Left cardiac atrium (tissue), 4 donors: ENCODE measurements at places on chromosomes 5 and 9. TPM values are rescaled to one million over a fixed set of nuclear protein-coding genes. Genes with fewer than 3 reads are reported as not detected.

DNA sequence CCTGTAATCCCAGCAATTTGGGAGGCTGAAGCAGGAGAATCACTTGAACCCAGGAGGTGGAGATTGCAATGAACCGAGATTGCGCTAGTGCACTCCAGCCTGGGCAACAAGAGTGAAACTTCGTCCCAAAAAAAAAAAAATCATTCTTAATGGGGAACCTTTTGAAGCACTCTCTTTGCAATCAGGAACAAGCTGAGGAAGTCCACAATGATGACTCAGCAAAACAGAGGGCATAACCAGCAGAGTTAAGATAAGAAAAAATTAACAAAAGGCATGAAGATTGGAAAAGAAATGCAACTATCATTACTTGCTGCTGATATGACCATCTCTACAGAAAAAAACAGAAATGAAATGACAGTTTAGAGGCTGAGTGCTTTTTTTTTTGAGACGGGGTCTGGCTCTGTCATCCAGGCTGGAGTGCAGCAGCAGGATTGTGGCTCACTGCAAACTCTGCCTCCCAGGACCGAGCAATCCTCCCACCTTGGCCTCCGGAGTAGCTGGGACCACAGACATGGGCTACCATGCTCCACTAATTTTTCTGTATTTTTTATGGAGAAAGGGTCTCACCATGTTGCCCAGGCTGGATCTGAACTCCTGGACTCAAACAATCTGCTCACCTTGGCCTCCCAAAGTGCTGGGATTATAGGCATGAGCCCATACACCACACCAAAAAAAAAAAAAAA, 88.0 kb downstream of the FNBP1 start:
- no peak for DNase-seq

DNA sequence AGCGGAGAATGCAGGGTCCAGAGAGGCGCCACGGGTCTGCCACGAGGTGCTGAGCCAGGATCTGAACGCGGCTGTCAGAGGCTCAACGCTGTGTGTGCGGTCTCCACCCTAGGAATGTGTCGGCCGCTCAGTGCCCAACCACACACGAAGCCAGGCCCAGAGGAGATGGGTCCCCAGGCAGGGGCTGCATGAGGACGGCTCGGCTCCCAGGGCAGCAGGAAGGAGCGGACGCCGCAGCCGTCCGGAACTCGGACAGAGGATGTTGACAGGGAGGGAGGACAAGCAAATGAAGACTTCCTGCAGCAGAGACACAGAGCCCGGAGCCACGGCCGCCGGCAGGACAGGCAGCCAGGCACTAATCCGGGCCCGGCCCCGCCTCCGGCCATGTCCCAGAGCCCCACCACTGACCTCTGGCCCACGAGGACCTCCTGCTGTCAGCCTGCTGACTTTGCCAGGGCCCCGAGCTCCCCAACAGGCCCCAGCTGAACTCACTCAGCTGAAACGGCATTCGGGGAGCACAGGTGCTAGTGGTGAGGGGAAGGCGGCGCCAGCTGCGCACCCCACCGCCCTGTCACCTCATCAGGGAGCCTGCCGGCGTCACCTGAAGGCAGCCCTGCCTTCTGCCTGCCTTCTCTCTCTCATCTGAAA, 12.7 kb downstream of the VAV2 start:
- peak; percentile 61 for DNase-seq

- DNase-seq, result no peak
Observed at GRCh38 chr9:128159522-128159783, 612 bp upstream of the BBLN start.

- no peak for DNase-seq
Observed at GRCh38 chr9:116337015-116337414, 183.4 kb downstream of the PAPPA start.

DNA sequence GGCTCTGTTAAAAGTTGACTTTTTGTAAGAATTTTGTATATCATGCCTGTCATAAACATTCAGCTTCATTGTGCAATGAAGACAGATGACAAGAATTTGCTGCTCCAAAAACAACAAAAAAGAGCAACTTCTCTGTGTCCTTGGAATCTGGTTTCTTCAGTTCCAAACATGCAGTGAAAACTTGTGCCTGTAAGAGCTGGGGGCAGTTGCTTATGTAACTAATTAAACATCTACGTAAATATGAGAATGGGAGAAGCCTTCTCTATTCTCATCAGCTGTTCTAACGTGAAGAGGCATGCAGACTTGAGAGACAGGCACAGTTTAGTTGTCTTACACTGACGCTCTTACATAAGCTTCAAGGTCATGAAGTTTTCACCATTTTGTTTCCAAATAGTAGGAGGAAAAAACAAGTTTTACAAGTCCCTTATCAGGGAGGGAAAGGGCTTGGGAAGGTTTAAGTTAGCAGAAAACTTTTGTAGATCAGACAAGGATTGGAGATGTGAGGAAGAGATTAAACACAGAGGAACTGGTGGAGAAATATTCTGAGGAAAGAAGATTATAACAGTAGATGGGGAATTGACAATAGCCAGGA, 170.4 kb downstream of the RFK start:
- no peak for DNase-seq

DNA sequence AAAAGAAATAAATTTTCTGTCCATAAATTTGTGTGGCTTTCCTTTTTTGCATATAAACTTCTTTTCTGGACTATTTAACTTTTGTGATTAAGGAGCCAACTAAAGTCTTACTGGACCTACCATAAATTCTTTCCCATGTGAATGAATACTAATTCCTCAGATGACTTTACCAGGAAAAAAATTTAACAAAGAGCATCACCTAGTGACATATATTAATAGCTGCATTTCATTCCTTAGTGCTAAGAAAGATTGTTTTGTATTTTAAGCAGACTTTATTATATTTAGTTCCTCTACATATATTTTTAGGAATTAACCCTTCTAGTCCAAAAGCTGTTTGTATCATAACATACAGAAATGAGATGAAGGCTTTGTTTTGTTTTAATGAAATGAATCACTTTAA, 64.4 kb downstream of the C9orf85 start:
- no peak for DNase-seq

DNA sequence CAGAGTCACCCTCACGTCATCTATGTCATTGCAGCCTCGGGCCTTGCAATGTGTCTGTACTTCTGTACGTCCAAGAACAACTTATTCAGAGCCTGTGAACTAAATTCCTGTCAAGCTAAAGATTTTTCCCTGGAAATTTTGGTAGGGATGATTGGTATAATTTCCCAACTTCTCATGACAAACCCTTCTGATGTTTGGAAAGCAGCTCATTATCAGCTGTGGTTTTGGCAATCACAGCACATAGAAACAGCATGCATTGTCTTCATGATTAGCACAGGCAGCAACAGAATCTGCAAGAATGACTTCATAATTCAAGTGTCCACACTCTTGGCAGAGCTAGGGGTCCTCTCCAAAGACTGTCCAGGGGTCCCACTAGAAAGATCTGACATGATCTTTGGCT, 49.5 kb downstream of the APBA1 start:
- no peak for DNase-seq

- DNase-seq, result no peak
Observed at GRCh38 chr9:119818726-119819435, 449.6 kb upstream of the BRINP1 start.

DNA sequence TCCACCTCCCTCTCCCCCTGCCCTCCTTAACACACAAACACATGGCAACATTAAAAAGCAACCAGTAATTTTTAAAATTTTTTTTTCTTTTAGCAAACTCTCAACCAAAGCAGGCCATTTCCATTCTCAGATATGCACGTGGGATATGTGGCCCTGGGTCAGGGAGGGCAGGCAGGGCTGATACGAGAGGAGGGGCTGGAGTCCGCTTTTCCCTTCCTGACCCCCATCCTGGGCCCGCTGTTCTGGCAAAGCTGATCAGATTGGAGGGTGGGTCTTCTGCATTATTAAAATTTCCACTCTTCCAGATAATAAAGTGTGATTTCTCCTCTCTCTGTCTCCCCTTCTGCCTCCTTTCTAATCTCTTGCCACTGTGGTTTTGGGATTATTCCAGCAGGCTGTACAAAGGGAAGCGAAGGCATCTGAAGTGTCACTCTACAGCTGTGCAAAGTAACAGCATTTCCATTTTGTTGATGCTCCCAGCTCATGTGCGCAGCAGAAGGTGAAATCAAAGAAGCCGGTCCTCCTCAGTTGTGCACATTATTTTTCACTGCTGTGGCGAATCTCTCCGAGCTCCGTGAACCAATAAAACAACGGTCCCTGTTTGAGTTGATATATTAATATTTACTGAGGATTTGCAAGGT, 12.0 kb downstream of the IRX1 start:
- no peak for DNase-seq

GRCh38 chr9:27379311-27380251, 82.6 kb upstream of the EQTN start:
- DNase-seq, result no peak

DNA sequence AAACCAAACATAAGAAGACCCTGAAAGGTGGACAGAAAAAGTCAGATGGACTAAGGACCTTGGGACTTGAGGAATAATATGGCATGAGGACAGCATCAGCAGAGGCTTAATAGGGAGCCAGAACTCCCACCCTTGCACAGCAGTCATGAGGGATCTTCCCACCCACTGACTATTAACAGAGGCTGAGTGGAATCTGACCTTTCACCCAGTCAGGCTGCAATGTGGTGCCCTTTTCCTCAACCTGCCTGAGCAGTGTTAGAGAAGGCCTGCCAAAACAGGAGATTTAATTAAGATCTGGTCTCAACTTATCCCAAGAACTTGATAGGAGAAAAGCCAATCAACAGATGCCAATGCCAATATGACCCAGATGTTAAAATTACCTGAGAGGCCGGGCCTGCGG, 481.9 kb downstream of the KDM4C start:
- no peak for DNase-seq

DNA sequence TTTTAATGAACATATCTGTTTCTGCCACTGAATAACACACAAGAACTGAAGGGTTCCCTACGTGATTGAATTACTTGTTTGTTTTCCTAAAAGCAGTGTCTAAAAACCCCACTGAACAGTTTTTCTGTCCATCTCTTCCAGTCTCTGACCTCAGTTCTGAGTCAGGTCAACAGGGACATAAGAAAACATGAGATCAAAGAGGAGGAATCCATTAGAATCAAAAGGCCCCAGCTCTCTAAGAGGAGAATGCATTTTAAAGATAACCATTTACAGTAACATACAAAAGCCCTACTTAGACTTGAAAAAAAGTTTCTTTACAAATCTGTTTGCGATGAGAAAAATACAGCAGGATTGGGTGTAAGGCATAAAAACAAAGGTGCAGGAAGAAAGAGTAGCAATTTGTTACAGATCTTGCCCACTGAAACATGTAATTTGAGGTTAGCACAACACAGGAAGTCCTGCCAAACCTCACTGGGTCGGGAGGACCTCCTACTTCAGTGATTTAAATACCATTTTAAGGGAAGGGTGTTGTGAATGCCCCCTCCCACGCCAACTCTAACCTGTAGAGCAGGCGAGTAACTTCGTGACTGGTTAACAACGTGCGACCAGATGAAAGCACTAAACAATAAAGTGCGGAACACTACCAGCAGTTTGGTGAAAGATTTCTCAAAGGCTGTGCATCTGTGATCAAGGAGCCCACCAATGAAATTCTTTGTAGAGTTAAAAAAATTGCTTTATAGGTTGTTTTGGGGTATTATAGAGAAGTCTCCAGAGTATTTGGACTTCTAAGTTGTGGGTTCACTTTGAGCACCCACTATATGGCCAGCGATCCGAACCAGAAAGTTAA, 1.3 kb downstream of the QSOX2 start:
- DNase-seq, result no peak

DNA sequence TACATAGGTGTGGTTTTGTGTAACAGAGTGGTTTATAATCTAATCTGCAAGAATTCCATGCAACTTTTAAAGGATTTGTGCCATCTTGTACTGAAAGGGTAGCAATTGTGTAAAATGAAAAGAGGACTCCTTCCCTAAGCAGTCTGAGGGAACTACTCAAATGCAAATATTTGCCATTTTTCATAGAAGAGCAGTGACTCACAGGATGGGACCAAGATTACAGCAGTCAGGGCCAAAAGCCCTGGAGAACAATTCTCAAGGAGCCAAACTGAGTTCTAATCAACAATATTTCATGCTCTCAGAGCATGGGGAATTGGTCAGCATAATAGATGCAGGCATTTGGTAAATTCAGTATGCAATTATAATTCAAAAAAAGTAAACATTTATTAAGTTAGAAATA, 495.8 kb downstream of the CHSY3 start:
- no peak for DNase-seq

DNA sequence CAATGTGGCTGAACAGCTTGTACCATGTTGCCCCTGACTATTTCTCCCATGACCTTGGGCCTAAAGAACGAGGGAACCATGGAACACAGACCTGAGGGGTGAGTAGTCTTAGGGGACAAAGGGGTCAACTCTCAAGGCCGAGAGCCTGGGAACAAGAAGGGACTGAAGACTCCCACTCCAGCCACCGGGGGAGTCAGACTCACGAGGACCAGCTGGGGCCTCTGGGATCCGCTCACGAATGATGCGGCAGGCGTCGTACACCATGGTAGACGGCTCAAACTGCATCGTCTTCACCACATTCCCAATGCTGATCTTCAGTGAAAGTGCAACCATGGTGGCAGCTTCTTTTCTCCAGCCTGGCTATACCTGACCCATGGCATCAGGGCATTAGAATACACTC, 6.6 kb downstream of the TLN1 start:
- no peak for DNase-seq

DNA sequence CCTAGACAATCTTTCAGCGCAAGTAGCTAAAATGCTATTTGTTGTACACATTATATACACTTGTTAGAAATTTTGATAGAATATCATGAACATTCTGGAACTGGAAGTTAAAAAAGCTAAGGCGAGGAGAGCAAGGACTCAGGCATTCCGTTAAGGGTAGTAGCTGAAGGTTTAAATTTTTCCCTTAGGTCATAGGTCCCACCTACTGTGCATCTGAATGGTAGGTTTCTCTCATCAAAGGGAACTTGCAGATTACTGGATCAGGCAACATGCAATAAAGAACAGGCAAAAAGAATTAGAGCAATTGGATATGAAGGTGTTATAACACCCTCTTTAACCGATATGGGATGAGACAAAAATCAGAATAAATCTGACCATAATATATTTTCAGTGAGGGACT, 32.8 kb downstream of the TMEM161B start:
- DNase-seq, result no peak

- DNase-seq, result peak; percentile 23
Observed at GRCh38 chr5:68562308-68562707, 346.8 kb downstream of the PIK3R1 start.

The MEF2C gene
- total RNA-seq, result 48.3 TPM

The PTCH1 gene
- total RNA-seq, result 5.9 TPM

The PCA3 gene
- not detected for total RNA-seq

The NUTM2F gene
- total RNA-seq, result not detected

The CDH9 gene
- total RNA-seq, result not detected

The AFAP1L1 gene
- 38.6 TPM for total RNA-seq

The PCDHA10 gene
- total RNA-seq, result 0.44 TPM

The C9orf153 gene
- total RNA-seq, result 0.41 TPM

The ALDOB gene
- 1.4 TPM for total RNA-seq
